ENCODE measurements at places on chromosomes 5 and 9. TPM values are rescaled to one million over a fixed set of nuclear protein-coding genes. Genes with fewer than 3 reads are reported as not detected.
A peak's percentile ranks its signal among the peaks of the same experiment; 100 is the strongest.

GRCh38 chr9:17795744-17796143 lies 216.9 kb downstream of the SH3GL2 start:
- no peaks in the 10 kb centered on the region for H3K4me1 ChIP-seq
- DNase-seq = no peak
- no peaks in the 10 kb centered on the region for H3K27me3 ChIP-seq
- H3K27ac ChIP-seq = no peak overlapping the region
- no peaks in the 10 kb centered on the region for H3K36me3 ChIP-seq
- no peak overlapping the region for H3K4me3 ChIP-seq

DNA sequence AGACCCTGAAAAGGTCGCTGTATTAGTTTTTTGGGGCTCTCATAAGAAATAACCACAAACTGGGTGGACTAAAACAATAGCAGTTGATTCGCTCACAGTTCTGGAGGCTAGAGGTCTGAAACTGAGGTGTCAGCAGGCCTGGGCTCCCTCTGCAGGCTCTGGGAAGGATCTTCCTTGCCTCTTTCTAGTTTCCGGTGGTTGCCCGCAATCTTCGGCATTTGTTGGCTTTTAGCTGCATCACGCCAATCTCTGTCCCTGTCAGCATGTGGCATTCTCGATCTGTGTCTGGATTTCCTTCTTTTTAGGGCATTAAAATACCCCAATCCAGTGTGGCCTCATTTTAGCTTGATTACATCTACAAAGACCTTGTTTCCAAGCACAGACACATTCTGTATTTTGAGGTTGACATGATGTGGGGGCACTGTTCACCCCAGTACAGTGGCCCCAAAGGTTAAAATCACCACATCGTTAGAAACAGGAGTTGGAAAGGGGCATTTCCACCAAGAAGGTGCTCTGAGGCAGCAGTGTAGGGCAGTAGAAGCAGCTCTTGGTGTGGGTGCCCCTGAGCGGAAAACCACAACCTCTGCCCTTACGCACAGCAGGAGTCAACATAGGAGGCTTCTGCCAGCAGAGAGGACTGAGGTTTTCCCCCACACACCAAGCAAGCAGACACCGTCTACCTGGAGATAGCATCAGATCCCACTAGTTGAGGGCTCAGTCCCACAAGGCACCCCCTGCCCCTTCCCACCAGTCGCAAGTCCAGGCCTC lies 13.5 kb downstream of the ZNF79 start:
- H3K4me3 ChIP-seq = peak overlapping the region; percentile 14
- H3K4me1 ChIP-seq = no peaks in the 10 kb centered on the region
- peak; percentile 34 for DNase-seq
- peak overlapping the region; percentile 58 for H3K27ac ChIP-seq

GRCh38 chr5:159208514-159209437 lies 577 bp downstream of the RNF145 start:
- peak overlapping the region; percentile 100 for H3K27ac ChIP-seq
- H3K36me3 ChIP-seq = peaks cover 22% of the 10 kb centered on the region
- DNase-seq = peak; percentile 17
- H3K27me3 ChIP-seq = no peaks in the 10 kb centered on the region
- peak overlapping the region; percentile 97 for H3K4me3 ChIP-seq

GRCh38 chr5:74303578-74303977 lies 336.9 kb downstream of the ENC1 start:
- H3K4me1 ChIP-seq = no peaks in the 10 kb centered on the region
- no peaks in the 10 kb centered on the region for H3K36me3 ChIP-seq
- H3K4me3 ChIP-seq = no peak overlapping the region

GRCh38 chr9:84702471-84702870 lies 32.9 kb downstream of the NTRK2 start:
- no peak overlapping the region for H3K4me3 ChIP-seq
- H3K4me1 ChIP-seq = peaks cover 4% of the 10 kb centered on the region
- no peak overlapping the region for H3K27ac ChIP-seq
- no peaks in the 10 kb centered on the region for H3K36me3 ChIP-seq
- H3K27me3 ChIP-seq = no peaks in the 10 kb centered on the region

DNA sequence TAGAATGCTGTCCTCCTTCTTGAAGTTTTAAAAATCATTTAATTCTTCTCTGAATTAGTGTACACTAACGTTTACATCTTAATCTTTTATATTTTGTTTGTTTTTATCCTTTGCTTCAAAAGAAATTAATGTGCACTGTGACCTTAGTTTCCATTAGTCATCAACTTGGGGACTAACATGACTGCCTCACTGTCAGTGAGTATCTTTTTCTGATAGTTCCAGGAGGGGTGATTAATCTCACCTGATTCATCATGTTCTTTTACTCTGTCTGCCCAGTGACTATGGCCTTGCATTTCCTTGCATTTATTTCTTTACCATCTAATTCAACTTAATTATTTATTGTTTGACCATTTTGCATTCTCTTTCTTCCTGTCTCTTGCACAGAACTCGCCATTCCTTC lies 33.4 kb upstream of the NR3C1 start:
- no peaks in the 10 kb centered on the region for H3K36me3 ChIP-seq
- DNase-seq = no peak
- peak overlapping the region; percentile 77 for H3K27ac ChIP-seq
- no peaks in the 10 kb centered on the region for H3K27me3 ChIP-seq
- peak overlapping the region; percentile 71 for H3K4me3 ChIP-seq

- H3K27me3 ChIP-seq = peaks cover 28% of the 10 kb centered on the region
- no peak for DNase-seq
- H3K4me1 ChIP-seq = no peaks in the 10 kb centered on the region
- no peak overlapping the region for H3K27ac ChIP-seq
- H3K4me3 ChIP-seq = no peak overlapping the region
Observed at GRCh38 chr9:76898786-76899185, 7.1 kb downstream of the PRUNE2 start.

GRCh38 chr5:57600321-57600720 lies 117.7 kb upstream of the ACTBL2 start:
- H3K27me3 ChIP-seq = peaks cover 18% of the 10 kb centered on the region
- peaks cover 29% of the 10 kb centered on the region for H3K4me1 ChIP-seq
- no peaks in the 10 kb centered on the region for H3K36me3 ChIP-seq
- no peak overlapping the region for H3K27ac ChIP-seq
- H3K4me3 ChIP-seq = no peak overlapping the region
- no peak for DNase-seq

DNA sequence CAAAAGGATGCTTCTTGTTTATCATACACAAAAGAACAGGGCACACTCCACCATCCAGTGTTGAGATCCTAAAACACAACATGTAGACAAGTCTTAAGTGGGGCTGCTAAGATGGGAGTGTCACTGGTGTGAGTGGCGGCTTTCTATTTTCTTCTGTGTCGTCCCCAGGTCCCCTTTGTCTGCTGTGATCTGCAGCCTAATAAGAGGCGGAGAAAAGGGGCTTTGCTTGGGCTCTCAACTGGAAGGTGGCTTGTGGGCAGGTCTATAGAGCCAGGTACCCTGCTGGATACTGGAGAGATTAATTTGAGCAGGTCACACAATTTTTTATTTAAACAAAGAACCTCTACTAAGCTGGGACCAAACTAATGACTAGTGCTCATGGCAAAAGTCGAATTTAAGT lies 126.1 kb upstream of the SAP30L start:
- H3K27me3 ChIP-seq = no peaks in the 10 kb centered on the region
- peaks cover 18% of the 10 kb centered on the region for H3K4me1 ChIP-seq
- H3K36me3 ChIP-seq = no peaks in the 10 kb centered on the region

DNA sequence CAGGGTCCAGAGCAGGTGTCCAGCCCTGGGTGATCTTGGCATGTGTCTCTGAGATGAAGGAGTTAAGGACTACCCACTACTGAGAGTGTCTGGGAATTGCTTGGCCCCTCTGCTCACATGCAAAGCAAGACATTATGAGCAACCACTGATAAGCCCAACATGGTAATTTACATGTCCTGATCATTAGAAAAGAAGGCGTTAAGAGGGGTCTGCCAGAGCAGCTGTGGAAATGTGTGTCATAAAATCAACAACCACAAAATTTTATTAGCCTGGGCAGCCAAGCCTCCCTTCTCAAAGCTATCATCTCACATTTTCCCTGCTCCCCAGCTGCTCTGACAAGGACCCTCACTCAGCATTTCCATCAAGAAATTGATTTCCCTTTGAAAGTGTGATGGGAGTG lies 351.0 kb downstream of the SPOCK1 start:
- no peak overlapping the region for H3K4me3 ChIP-seq
- DNase-seq = no peak
- peaks cover 5% of the 10 kb centered on the region for H3K27me3 ChIP-seq

- no peaks in the 10 kb centered on the region for H3K36me3 ChIP-seq
- H3K4me3 ChIP-seq = no peak overlapping the region
- H3K4me1 ChIP-seq = peaks cover 6% of the 10 kb centered on the region
- no peak overlapping the region for H3K27ac ChIP-seq
Observed at GRCh38 chr9:114769624-114770023, 36.2 kb downstream of the TNFSF15 start.

- no peak for DNase-seq
- no peak overlapping the region for H3K27ac ChIP-seq
- no peaks in the 10 kb centered on the region for H3K4me1 ChIP-seq
- no peaks in the 10 kb centered on the region for H3K36me3 ChIP-seq
- no peak overlapping the region for H3K4me3 ChIP-seq
Observed at GRCh38 chr5:153752890-153753289, 262.4 kb downstream of the GRIA1 start.

DNA sequence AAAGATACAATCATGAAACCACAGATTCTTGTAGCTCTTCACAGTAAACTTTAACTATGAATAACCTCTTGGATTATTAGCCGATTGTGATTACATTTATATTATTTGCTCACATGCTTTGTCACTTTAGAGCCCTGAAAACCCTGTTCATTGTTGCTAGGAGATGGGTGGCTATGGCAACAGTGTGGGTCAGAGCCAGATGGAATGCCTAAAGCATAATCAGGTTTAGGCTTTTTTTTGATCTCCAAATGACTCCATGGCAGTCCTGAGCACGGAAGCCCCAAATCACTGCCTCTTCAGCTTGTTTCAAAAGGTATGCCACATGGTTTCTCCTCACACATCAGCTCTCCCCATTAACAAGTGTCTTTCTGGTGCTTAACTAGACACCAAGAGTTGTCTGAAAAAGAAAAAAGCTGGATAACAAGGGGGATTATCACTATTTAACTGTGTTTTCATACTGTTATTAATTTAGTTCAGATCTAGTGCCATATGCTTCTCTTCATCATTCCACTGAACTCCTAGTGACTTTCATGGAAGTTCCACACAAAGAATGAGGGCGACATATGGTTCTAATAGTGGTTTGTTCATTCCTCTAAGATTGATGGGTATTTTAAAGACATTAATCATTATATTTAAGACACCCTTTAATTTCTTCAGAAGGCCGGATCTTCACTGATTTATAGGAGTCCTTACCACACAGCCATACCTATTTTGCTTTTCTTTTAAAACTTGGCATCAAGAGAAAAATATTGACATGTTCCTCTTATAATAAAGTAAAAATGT lies 88.8 kb upstream of the PAM start:
- H3K4me1 ChIP-seq = no peaks in the 10 kb centered on the region
- DNase-seq = no peak
- peaks cover 18% of the 10 kb centered on the region for H3K27me3 ChIP-seq
- H3K36me3 ChIP-seq = no peaks in the 10 kb centered on the region
- no peak overlapping the region for H3K4me3 ChIP-seq
- H3K27ac ChIP-seq = no peak overlapping the region

GOLGA1 gene
- 22.5 TPM for total RNA-seq

TMEM215 gene
- not detected for total RNA-seq

ADGRV1 gene
- total RNA-seq = 0.21 TPM

GABRA1 gene
- total RNA-seq = not detected

LCNL1 gene
- not detected for total RNA-seq

BTNL3 gene
- 0.10 TPM for total RNA-seq

PCDHGB4 gene
- total RNA-seq = not detected

ITGA1 gene
- 4.7 TPM for total RNA-seq

PDGFRB gene
- total RNA-seq = 1.1 TPM
